ENCODE measurements at places on chromosomes 5 and 9. TPM values are rescaled to one million over a fixed set of nuclear protein-coding genes. Genes with fewer than 3 reads are reported as not detected.

Gene TERT
- total RNA-seq, result 3.2 TPM

Gene TGFBI
- total RNA-seq, result 1,744 TPM

Gene PAEP
- total RNA-seq, result not detected

Gene FOXD4
- total RNA-seq, result 0.56 TPM

Gene MRPS2
- total RNA-seq, result 132 TPM

Gene ADGRV1
- total RNA-seq, result 1.1 TPM

Gene CDX1
- total RNA-seq, result not detected

Gene ZDHHC11
- total RNA-seq, result 14.6 TPM

All from A549 treated with RU486 at 1 μM for 4 hours (cell line).